Calu3 (cell line): ENCODE measurements at places on chromosomes 2 and 18. TPM values are rescaled to one million over a fixed set of nuclear protein-coding genes. Genes with fewer than 3 reads are reported as not detected.

GRCh38 chr2:236671896-236672562 lies 102.4 kb downstream of the ACKR3 start:
- DNase-seq = no peak

- peak; percentile 46 for DNase-seq
These were observed 23.3 kb upstream of the NPAS2 start for GRCh38 chr2:100796499-100797100.

DNA sequence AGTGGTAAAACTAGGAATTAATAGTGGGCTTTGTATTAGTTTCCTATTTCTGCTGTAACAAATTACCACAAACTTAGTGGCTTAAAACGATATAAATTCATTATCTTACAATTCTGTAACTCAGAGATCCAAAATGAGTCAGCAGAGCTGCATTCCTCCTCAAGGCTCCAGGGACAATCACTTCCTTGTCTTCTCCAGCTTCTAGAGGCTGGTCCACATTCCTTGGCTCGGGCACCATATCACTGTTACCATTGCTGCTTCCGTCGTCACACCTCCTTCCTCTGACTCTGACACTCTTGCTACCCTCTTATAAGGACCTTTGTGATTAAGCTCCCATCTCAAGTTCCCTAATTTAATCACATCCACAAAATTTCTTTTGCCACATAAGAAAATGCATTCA lies 567.8 kb upstream of the KLHL29 start:
- peak; percentile 59 for DNase-seq

DNA sequence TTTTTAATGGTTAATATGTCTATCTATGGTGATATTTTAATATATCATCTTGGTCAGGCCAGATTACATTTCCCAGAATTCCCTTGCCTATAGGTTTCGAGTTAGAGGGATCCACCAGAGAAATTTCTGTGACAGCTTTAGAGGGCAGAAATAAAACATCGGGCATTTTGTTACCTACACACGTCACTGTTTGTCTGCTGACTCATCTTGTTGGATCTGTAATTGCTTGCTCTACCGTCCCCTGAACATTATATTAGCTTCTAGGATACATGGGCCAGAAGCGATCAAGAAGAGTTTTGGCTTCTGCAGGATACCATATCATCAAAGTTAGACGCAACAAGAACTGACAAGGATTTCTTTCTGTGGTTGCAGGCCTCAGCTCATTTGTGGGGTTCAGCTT lies 795.8 kb upstream of the GCFC2 start:
- no peak for DNase-seq

- DNase-seq = no peak
These were observed 798 bp downstream of the TANC1 start for GRCh38 chr2:158969162-158969714.

Gene FZD7
- 11.3 and 17.7 TPM in 2 replicates for total RNA-seq

Gene SP5
- total RNA-seq = 0.73 TPM in 2 replicates

Gene MC2R
- not detected in 2 replicates for total RNA-seq

Gene LYPD1
- total RNA-seq = 15.8 and 34.3 TPM in 2 replicates

Gene TMEM37
- total RNA-seq = 0.61 and 0.76 TPM in 2 replicates
